ENCODE measurements at places on chromosomes 7 and 10.

DNA sequence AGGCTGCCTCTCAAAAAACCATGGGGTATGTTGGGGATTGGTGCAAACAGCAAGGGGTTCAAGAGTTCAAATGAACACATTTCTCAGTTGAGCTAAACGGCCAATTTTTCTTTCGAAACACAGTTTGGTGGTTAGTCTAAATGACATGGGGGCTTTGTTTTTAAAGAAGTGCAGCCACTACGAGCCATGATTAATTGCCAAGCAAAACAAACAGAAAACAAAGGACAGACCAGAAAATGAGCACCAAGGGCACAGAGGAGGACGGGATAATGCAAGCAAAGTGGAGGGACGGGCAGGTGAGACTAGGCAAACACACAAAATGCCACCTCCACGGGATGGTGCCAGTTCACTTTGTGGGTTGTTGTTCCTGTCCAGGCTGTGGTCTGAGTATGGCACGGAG is 64.5 kb upstream of the PDLIM1 start:
- no peak for DNase-seq

GRCh38 chr7:134153493-134154136 is 26.5 kb downstream of the LRGUK start:
- DNase-seq = no peak

- DNase-seq = no peak
Measured at GRCh38 chr7:105803429-105803736, 73.0 kb downstream of the ATXN7L1 start.

DNA sequence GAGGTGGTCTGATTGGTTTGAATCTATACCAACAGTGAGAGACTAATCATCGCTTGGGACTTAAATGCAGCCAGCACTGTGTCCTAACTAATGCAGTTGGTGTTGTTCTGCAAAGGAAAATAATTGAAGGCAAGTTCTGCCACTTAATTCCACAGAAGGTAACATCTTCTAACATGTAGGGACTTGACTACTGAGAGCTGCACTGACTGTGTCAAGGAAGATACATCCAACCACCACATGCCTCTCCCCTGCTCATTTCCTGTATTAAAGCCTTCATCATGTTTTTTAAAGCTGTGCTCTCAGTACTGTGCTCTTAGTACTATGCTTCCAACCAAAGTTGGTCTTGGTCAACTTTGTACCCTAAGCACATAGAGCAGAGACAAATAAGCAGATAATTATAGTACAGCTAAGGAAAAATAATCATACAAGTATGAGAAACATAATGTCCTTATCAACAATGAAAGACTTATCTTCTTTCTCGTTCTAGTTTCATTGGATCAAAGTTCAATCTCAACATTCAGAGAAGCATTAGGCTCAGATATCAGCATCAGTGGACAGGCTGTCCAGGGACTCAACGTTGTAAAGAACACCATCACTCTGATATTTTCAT is 2.8 kb upstream of the CYP3A4 start:
- no peak for DNase-seq

DNA sequence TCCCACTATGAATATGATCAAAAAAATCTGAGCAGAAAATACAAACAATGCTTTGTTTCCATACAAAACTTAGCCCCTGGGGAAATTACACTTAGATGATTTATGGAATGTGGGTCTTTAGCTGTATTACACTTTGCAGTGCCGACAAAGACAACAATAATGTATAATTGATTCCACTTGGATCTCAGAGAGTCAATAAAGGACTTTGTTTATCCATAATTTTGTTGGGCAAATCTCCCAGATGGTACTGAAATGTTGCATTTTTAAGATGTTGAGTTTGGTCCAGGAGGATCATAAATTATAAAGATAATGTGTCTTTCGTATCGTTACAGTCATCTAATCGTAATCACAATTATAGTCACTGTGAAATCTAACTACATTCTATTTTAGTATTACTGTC is 66.9 kb upstream of the DOCK1 start:
- DNase-seq = no peak

GRCh38 chr7:157358041-157358752 is 21.4 kb downstream of the DNAJB6 start:
- DNase-seq = no peak

GRCh38 chr7:102021841-102022618 is 204.6 kb downstream of the CUX1 start:
- DNase-seq = no peak

DNA sequence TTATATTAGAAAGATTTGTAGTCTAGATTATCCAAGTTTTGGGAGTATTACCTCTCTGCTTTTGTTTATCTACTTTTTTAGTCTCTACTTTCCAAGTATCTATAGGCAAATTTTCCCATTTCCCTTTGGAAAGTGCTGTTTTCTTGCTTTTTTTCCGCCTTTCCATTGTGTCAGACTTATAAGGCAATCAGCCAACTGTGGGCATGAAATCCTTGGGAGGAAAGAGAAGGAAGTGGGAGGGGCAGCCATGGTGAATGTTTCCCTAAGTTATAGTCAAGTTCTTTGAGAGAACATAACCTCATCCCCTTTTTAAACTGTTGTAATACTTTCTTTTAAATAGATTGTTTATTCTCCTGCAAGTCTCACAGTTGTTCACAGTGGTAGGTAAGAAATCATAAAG is 52.6 kb downstream of the PTEN start:
- peak; percentile 50 for DNase-seq

GRCh38 chr10:80871083-80871482 is 333.4 kb downstream of the SH2D4B start:
- no peak for DNase-seq

DNA sequence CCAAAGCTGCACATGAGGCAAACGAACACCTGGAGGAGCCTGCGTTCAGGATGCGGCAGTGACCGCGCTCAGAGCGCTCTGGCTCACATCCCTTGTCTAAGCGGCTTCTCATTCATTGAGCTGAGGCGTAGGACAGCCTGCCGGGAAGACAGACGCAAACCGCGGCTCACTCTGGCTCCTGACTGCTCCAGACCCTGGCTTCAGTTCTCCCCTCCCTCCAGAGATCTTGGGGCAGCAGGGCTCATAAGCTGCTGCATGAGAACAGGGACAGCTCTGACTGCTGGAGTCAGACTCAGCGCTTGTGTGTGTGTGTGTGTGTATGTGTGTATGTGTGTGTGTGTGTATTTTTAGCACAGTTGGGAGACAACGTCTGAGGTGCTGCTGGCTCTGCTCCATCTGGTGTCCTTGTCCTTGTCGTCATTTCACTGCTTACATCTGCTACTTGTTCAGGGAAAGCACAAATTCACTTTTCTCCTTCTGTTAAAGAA is 15.8 kb upstream of the LYZL2 start:
- no peak for DNase-seq

GRCh38 chr10:71404503-71405295 is 8.0 kb downstream of the CDH23 start:
- no peak for DNase-seq

DNA sequence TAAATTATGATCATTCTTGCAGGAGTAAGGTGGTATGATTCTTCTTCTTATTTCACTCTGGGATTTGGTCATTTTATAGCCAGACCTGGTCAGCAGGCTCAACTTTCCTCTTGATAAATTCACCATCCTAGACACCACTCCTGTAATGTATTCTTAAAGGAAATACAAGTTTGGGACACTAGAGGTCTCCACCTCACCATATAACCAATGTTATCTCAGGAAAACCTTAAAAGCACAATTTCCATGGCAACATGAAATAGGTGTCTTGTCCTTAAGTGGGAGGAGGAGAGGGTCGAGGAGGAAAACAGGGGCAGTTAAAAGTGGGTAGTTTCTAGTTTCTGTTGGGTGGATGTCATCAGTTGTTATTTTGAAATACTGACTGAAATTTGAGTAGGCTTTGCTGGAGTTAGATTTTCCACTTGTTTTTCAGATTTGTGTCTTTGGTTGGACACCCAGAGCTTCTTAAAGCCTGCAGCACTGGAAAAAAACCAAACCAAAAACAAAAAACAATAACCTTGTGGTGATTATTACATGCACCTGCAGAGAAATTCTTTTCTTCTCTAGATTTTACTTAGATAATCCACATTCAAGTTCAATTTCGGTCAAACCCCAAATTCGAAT is 163.1 kb downstream of the PRKCQ start:
- peak; percentile 75 for DNase-seq

Measured in inflammatory macrophage (primary cell).